ENCODE measurements at places on chromosomes 11 and 22.

DNA sequence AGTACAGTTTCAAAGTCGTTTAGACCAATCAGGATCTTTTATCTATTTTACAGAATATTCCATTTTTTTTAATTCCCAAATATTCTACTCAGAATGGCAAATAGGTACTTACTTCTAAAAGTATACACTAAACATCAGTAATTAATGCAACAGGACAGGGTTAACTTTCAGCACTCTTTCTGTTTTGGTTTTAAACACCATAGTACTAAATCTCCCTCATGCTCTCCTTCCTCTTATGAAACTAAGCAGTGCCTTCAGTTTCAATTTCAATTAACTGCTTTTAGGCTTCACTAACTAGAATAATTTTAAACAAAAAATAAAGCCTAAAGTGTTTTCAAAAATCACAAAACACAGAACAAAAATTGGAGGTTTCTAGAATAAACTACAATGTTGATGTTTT lies 57.9 kb downstream of the NOX4 start:
- no peak for DNase-seq

DNA sequence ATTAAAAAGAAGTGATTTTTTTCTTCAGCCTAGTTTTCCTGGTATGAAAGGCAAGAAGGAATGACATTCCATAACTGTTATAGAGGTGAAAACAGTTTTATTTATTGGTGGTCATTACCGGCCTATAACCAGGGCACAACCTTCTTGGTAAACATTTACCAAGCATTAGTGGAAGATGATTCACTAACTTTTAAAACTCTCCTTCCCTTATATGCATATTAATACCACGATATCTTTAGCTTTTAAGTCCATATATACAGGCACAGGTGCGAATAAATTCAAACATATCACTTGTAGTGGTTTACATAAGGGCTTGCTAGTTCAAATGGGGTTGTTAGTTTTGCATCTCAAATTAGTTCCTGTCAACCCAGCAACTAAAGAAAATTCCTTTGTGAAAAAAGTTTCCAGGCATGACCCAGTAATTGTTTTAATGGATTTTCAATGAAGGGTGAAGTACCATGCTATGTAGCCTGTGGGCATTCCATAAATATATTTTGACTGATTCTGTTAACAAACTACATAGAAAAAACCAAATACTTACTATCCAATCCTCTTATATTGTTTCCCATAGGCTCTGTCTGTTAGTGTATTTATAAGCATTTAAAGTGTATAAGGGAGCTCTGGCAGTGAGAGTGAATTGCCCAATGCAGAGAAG lies 30.6 kb upstream of the ROBO3 start:
- DNase-seq: no peak

DNA sequence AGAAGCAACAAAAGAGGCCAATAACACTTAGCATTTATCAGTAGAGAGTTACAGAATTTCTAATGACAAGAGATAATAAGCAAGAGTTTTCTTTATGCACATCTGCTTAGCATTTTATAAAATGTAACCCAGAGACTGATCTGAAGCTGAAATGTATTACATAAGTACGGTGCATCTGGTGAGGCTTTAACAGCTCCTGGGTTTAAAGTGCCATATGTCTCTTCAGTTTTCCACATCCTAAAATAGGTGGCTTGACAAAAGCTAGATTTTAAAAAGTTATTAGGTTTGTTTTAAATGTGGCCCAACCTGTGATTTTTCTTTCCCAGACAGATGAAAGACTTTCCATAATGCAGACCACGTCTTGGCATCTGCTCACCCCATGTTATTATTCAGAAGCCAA lies 620.7 kb upstream of the ARHGAP42 start:
- no peak for DNase-seq

DNA sequence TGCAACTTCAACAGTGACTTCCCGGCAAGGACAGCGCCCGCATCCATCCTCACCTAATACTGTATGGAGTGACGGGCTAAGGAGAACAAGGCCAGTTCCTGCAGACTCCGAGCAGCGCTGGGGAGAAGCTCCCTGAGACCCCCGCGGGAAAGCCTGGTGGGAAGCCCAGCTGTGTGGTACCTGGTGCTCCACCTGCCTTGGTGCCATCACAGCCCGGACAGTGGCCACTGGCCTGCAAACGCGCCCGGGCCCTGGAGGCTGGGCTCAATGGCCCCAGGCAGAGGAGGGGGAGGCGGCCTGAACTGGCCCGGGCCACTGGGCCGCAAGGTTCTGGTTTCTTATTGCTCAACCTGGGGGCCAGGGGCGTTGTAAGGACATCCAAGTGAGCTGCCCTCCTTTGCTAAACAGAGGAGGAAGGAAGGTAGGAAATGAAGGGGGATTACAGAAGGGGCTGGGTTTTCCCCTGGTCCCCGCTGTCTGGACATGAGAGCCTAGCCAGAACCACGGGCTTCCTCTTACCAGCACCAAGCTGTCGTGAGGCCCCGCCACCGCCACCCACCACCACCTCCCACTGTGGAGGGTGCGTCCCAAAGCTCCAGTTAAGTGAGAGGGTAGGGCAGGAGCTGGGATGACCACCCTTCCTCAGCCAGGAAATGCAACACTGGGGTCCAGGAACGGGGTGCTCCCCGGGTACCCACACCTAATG lies 8.5 kb upstream of the CDC42BPG start:
- no peak for DNase-seq

DNA sequence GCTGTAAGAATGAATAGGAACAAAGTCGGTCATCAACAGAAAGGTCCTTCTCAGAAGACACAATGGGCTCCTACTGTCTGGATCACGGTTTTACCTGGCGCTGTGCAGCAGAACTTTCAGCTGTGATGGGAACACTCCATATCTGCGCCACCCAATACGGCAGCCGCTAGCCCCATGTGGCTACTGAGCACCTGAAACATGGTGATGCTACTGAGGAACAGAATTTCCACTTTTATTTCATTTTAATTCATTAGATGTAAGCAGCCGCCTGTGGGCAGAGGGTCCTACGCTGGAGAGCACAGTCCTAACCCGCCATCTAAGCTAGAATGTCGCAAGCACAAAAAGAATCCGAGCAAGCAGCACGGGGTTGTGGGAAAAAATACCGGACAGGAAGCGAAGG lies 2.7 kb downstream of the SULT4A1 start:
- DNase-seq: no peak

DNA sequence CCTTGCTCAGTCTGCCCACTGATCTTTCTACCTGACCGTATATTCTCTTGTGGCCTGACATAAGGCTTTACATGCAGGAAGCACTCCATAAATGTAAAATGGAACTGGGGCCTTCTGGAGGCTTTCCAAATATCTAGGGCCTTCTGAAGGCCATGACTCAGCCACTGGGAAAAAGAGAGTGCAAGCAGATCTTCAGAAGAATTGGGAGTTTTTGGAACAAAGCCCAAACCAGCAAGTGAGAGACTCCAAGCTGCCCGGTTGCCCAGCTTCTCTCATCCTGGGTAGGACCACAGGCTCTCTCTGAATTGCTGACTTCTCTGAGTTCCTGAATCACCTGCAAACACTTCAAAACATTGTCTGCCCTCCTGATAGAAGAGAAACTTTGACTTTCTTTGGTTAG lies 107.9 kb upstream of the BMAL1 start:
- no peak for DNase-seq
